ENCODE measurements at places on chromosomes 4 and X.

- DNase-seq: no peak
These were observed 230.9 kb upstream of the AFF2 start for GRCh38 chrX:148269513-148269912.

DNA sequence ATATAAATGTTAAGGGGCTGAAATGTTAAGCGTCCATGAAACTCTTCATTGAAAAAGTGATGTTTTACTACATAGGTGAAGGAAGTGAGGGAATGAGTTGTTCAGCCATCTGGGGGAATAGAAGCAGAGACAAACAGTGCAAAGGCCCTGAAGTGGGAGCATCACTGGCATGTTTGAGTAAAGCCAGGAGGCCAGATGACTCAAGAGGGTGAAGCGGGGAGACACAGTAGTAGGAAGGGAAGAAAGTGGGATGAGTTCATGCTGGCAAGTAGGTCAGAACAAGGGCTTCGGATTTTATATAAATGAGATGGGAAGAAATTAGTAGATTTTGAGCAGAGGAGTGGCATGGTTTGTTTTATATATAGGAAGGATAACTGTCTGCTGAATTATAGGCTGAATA is 112.5 kb upstream of the MAP9 start:
- no peak for DNase-seq

DNA sequence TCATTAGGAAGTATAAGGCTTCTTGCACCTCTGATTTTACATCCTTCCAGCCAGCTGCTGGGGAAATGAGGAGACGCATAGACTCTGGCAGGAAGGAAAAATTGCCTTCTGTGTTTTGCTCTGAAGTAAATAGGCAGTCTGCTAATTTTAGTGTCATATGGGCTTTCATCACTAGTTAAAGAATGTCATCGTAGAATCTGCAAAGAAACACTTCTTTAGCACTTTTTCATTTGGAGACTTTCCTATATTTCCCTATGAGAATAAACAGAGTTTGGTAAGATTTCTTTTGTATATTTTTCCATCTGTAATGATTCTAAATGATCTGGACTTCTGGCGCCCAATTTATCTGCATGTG is 3.3 kb downstream of the ADGRL3 start:
- no peak for DNase-seq

DNA sequence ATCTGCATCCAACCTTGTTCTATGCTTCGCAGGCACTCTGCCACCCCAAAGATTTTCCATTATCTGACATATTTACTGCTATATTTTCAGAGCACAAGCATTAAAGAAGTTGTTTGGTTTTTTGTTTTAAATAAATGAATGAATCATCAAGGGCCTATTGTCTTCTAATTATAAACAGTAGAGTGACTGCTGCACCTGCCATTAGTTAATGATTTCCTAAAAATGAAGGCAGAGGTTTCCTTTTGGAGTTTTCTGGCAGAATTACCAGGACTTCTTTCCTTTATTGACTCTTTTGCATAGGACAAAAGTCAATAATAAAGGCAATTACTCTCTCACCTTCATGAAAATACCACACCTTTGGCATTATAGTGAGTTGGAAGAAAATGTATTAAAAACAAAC is 238.1 kb downstream of the INPP4B start:
- no peak for DNase-seq
